ENCODE measurements at places on chromosomes 1 and 21. TPM values are rescaled to one million over a fixed set of nuclear protein-coding genes. Genes with fewer than 3 reads are reported as not detected.

GRCh38 chr1:224559981-224560728 lies 56.0 kb upstream of the CNIH3 start:
- no peak for DNase-seq

- no peak for DNase-seq
These were observed 4.8 kb downstream of the RC3H1 start for GRCh38 chr1:174017231-174017970.

GRCh38 chr1:115329965-115330364 lies 8.1 kb downstream of the NGF start:
- DNase-seq = no peak

DNA sequence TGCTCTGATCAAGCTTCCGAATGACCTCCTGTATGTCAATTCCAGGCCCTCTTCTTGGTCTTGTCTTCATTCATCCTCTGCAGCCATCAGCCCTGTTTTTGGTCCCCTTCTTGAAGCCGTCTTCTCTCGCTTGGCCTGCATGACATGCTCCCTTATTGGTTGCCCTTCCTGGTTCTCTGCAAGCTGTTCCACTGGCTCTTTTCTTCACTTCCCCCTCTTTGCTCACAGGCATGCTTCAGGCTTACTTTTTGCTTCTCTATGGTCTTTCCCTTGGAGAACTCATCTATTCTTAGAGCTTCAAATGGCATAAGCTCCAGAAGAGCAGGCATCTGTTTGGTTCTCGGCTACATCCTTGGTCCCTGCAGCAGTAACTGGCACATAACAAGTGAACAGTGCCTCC lies 38.8 kb downstream of the PDPN start:
- no peak for DNase-seq

DNA sequence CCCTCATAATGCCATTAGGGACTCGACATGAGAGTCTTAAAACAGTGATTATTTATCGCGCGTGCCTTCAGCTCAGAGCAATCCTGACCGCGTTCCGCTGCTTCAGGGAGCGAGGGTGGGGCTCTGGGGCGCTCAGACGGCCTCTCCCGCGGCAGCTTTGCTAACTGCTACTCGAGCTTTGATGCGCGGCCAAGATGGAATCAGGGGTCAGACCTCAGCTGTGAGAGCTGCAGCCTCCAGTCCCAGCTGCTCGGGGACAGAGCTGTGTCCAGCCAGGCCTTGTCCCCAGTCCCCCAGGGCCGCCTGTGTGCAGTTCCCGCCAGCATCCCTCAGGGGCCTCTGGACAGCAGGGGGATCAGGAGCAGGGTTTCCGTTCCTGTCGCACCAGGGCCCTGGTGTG lies 104.6 kb upstream of the TTC34 start:
- DNase-seq = no peak

DNA sequence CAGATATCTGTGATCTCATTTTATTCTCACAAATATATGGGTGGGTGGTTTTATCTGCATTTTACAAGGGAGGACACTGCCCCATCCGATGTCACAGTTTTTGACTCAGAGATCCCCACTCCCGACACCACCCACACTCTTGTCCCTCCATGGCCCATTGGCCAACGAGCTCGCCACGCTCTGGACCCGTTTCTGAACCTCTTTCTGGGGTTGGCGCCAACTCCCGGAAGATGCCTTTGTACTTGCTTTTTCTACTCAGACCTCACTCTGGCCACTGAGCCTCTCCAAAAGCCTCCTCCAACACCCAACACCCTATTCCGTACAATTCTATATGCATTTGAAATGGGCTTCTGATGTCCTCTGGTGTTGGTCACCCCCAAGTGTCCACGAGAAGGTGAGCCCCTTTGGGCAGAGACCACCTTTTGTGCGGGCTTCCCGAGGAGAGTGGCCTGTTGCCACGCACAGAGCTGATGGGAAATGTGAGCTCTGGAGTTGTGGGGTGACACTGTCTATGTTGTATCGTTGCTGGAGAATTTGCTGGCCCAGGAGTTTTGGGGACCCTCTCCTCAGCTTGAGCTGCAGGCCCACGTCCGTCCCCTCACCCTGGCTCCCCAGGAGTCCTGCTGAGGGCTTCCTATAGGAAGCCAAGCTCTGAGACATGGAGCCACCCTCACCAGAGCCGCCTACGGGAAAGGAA lies 366.9 kb upstream of the VAMP3 start:
- DNase-seq = no peak

RYR2 gene
- 783 TPM for total RNA-seq

Data from left ventricle myocardium inferior (tissue), 1 donor.